ENCODE measurements at places on chromosomes 3 and 15. TPM values are rescaled to one million over a fixed set of nuclear protein-coding genes. Genes with fewer than 3 reads are reported as not detected.

The TMEM40 gene
- not detected for total RNA-seq

DNA sequence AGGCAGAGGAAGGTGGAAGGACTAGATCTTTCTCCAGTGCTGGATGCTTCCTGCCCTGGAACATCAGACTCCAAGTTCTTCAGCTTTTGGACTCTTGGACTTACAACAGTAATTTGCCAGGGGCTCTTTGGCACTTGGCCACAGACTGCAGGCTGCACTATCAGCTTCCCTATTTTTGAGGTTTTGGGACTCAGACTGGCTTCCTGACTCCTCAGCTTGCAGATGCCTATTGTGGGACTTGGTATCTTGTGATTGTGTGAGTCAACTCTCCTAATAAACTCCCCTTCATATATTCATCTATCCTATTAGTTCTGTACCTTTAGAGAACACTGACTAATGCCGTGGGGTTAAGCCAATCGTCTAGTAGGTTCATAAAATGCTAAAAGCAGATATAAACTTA, 8.8 kb upstream of the B3GNT5 start:
- DNase-seq, result peak; percentile 85

GRCh38 chr3:145902166-145902565, 258.8 kb downstream of the PLOD2 start:
- no peak for DNase-seq

The C2CD4A gene
- total RNA-seq, result not detected

The SOX14 gene
- total RNA-seq, result not detected

The GABRB3 gene
- total RNA-seq, result 1.9 TPM

- DNase-seq, result no peak
These were observed 846.7 kb downstream of the EPHA3 start for GRCh38 chr3:89954137-89954536.

GRCh38 chr15:49135911-49136310, 19.5 kb downstream of the COPS2 start:
- no peak for DNase-seq

DNA sequence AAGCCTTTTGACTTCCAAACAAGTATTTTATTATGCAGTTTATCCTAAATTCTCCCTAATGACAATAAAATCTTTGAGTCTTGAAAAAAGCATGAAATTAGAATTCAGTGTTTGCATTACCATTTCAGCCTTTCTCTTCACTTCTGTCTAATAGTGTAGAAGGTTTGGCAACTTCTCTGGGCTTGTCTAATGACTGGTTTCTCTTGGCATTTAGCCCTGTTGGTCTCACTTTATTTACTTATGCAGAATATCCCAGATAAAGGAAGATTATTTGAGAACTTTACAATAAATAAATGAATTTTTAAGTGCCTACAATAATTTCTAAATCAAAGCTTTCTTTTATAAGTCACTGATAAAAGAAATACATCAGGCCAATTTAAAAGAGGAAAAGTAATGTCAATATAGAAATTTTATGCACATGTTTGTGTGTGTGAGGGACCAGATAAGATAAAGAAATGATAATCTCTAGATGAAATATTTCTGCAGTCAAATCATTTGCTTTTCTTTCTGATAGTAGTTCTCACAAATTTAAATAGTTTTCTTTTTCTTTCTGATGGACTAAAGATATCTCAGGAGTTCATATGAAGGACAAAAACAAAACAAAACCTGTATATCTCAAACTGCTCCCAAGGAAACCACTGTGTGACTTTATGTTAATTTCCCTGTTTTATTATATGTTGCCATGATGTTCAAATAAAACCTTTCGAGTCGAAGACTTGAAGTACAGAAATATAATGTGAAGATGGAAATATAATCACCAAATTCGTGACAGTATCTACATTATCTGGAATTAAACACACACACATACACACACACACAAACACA, 533.1 kb upstream of the CBLB start:
- no peak for DNase-seq

- no peak for DNase-seq
These were observed 51.8 kb upstream of the TPRG1 start for GRCh38 chr3:189119950-189120349.

GRCh38 chr15:63347074-63347857, 34.4 kb downstream of the CA12 start:
- DNase-seq, result peak; percentile 23

GRCh38 chr3:45773714-45774449, 22.5 kb downstream of the SLC6A20 start:
- DNase-seq, result no peak

GRCh38 chr3:39279745-39280517, at the start of gene CX3CR1:
Gene CX3CR1 (minus strand): TSS chr3:39280036. CDS start chr3:39266509, 13,527 bp downstream.
- DNase-seq, result no peak

The KBTBD12 gene
- 2.1 TPM for total RNA-seq

GRCh38 chr3:197216169-197216860, 82.1 kb downstream of the DLG1 start:
- no peak for DNase-seq

The ALDH1A2 gene
- total RNA-seq, result 4.7 TPM

All from posterior vena cava (tissue), 2 donors.